T-helper 2 cell (primary cell): ENCODE measurements at places on chromosomes 4 and X.

DNA sequence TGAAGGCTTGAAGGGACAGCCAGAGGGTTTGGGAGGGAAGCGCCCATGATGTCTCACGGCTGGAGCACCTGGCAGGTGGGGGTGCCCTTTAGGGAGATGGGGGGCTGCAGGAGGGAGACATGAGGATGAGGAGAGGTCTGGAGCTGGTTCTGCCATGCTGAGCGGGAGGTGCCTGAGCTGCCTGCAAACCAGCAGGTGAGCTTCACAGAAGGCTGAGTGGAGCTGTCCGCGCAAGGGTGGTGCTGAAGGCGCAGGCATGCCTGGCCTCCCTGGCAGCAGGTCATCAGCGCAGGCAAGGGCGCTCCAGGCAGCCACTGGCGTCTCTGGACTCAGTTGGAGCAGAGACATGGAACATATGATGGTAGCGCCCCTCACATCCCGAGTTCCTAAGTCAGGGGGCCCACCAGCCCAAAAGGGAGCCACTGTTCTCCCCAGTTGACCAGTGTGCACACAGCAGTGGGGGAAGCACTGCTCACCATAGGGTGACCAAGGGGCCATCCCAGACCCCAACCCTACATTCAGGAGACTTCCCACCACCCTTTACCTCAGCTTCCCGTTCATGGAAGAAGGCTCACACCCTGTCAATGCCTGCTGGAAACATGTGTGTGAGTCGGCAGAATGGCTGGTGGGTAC lies 25.8 kb downstream of the ADRA2C start:
- no peak for DNase-seq

DNA sequence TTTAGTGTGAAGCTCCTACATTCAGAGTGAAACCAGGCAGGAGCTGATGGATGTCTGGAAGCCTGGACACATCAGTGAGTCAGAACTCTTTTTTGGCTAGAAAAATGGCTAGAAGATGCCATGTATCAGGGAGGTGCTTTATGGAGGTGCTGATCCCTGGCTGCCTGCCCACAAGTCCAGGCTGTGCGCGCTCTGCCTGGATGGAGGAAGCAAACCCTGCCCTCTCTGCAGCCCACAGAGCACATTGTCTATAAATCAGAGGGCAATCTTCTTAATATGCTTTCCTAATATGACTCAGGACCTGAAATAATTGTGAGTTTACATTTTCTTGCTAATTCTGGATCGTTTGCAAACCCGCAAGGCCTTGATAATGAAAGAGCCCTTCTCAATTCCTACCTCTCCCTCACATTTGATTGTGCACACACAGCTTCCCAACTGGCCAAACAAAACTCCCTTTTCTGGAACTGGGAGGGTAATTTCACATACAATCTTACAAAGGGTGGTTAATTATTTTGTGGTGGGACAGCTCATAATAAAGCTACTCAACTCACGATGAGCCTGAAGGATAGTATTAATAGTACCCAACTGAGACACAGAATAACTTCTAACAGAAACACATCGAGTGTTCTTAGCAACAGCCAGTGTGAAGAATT lies 11.7 kb downstream of the MFAP3L start:
- no peak for DNase-seq

DNA sequence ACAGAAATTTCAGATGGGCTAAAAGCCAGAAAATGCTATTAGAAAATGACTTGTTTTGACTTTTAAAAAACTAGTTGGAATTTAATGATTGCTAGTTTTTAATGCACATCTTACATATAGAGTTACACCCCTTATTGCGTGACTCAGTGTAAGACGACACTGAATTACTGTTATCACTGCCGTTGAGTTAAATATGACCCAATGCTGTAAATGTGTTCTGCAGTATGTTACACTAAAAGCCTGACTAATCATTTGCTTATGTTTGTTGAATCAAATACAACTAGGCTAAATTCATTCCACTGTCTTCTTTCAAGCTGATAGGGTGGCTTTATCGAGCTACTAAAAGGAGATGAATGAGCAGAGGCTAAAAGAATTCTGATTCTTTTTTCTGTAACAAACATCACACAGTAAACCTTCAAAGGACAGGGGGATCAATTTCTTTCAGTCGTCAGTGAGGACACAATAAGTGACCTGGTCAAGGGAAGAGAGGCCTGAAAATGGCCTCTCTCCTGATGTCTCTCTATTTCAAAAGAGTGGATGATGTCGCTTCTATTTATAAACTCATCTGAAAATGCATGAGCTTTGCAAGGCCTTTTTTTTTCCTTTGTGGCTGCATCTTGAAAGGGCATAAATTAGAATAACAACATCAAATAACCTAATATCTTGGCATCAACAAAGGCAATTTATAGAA lies 142.2 kb upstream of the KCNIP4 start:
- no peak for DNase-seq

DNA sequence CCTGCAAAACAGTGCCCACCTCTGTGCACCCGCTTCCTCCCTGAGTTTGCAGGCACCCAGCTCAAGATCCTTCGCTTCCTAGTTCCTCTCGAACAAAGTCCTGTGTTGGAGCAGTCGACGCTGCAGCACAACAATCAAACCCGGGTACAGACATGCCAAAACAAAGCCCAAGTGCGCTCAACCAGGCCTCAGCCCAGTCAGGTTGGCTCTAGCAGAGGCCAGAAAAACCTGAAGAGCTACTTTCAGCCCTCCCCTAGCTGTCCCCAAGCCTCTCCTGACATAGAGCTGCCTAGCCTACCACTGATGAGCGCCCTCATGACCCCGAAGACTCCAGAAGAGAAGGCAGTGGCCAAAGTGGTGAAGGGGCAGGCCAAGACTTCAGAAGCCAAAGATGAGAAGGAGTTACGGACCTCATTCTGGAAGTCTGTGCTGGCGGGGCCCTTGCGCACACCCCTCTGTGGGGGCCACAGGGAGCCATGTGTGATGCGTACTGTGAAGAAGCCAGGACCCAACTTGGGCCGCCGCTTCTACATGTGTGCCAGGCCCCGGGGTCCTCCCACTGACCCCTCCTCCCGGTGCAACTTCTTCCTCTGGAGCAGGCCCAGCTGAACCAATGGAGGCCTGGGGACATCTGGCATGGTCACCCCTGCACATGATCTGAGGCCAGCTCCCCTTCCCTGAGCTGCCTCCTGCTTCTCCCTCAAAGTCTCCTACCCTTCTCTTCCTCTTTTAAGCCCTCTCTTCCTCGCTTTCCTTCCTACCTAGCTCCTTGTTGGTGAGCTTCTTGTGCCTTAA lies 6.9 kb downstream of the APEX2 start:
- no peak for DNase-seq

- no peak for DNase-seq
Measured at GRCh38 chr4:11397819-11398610, 30.7 kb downstream of the HS3ST1 start.

DNA sequence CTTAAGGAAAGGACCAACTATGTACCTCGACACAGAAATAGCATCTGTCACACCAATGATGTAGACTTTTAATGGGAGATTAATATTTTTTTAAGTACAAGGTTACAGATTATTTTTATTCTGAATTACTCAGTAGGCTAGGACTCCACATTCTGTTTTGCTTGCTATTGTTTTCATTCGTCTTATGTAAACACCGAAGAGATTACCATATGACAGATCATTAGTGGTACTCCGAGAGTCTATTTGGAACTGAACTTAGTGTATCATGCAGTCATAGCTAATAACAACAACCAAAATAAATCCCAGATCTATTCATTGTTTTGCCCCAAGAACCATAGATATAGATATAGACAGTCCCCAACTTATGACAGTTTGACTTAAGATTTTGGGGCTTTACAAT lies 139.7 kb upstream of the SPRY1 start:
- no peak for DNase-seq

GRCh38 chr4:80471756-80472155 lies 136.2 kb downstream of the CFAP299 start:
- DNase-seq = no peak

DNA sequence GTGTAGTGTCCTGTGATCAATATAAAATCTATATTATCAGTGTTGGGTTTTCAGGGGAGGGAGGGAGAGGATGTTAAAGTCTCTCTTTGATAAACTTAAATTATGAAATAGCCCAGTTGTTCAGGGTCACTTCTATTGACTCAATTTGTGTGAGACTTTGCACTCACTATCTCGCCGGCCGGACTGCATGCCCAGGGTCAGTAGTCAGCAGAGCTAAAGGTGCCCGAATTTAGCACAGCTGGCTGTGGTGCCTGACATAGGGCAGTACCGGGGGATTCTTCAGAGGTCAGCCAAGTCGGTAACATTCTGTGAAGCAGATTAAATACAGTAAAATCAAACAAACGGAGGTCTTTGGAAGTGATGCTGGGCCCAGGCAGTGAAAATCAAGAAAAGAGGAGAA lies 19.2 kb downstream of the GABRQ start:
- no peak for DNase-seq

DNA sequence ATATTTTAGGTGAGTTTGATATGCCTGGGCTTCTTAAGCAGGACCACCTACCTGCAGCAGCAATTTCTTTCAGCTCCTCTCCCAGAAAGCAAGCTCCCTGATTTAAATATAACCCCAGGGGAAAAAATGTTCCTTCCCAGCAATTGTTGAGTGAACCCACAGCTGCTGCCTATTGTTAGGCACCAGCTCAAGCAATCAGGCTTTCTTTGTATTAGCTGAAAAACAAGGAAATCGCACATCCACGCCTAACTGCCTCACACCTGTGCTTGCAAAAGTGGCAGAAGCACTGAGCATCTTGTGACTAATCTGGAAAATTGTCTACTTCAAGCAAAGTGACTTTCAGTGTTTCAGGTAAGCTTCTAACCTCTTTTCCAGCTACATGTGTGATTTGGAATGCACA lies 432.2 kb downstream of the SMARCA1 start:
- no peak for DNase-seq

DNA sequence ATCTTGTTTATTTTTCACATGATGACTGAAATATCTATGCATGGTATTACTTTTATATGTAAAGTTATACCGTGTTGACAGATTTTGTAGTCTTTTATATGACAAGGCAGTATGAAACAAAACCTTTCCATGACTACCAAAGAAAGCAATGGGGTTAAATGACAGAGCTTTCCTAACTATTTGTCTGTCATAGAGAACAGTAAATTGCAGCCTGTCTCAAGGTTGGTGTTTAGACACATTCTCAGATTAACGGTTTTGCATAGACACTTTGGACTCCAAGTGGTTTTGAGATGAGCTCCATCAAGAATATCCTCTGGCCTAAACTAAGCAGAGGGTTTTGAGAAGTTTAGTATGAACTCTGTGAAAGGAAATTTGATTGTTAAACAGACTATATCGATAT lies 180.7 kb upstream of the TENM3 start:
- DNase-seq = no peak

GRCh38 chr4:120830204-120830603 lies 92.3 kb downstream of the PRDM5 start:
- DNase-seq = no peak

GRCh38 chr4:76208005-76208765 lies 5.4 kb downstream of the SCARB2 start:
- no peak for DNase-seq

GRCh38 chrX:96182366-96182765 lies 502.3 kb upstream of the DIAPH2 start:
- DNase-seq = no peak

DNA sequence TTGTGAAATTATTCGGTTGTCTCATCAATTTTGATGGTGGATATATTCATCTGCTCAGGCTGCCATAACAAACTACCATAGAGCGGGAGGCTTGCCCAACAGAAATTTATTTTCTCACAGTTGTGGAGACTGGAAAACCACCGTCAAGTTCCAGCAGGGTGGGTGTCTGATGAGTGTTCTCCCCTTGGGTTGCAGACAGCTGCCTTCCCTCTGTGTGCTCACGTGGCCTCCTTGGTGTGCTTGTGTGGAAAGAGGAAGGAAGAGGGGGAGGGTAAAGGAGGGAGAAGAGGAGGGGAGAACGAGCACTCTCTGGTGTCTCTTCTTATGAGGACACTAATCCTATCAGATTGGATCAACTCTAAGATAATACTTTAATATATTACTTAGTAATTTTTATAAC lies 123.8 kb upstream of the TEX13D start:
- DNase-seq = no peak

DNA sequence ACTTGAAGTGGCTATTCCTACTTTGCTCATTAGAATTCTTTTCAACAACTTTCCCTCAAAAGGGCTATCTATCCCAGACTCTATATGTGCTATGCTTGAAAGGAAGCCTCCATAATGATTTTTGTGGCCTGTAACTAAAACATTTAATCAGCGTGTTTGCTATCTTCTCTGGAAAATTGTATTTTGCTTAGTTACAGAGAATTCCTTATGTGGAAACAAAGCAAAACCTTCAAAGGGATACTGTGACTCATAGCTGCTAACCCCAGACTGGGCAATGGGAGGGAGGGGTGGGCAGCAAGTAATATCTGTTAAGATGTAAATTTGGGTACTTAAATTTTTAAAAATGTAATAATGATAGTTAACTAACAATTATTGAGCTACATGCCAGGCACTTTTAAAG lies 3.7 kb downstream of the SLC25A14 start:
- DNase-seq = no peak

DNA sequence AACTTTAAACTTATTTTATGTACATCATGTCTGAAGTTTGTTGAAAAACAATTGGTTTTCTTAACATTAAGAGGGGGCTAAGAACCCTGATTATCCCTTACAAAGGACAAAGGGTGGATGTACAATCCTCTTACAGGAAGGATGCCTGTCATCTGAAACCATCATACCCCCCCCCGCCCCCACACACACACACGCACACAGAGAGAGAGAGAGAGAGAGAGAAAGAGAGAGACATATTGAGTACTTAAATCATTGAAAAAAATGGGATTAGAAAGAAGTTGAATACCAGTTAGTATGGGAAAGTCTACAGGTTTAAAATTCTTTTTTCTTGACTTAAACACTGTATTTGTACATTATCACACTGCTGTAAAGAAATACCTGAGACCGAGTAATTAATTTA lies 10.9 kb upstream of the PGM2 start:
- no peak for DNase-seq
